ENCODE measurements at places on chromosomes 5 and 9. TPM values are rescaled to one million over a fixed set of nuclear protein-coding genes. Genes with fewer than 3 reads are reported as not detected.

SH3GL2 gene
- total RNA-seq: 6.8 TPM

DNA sequence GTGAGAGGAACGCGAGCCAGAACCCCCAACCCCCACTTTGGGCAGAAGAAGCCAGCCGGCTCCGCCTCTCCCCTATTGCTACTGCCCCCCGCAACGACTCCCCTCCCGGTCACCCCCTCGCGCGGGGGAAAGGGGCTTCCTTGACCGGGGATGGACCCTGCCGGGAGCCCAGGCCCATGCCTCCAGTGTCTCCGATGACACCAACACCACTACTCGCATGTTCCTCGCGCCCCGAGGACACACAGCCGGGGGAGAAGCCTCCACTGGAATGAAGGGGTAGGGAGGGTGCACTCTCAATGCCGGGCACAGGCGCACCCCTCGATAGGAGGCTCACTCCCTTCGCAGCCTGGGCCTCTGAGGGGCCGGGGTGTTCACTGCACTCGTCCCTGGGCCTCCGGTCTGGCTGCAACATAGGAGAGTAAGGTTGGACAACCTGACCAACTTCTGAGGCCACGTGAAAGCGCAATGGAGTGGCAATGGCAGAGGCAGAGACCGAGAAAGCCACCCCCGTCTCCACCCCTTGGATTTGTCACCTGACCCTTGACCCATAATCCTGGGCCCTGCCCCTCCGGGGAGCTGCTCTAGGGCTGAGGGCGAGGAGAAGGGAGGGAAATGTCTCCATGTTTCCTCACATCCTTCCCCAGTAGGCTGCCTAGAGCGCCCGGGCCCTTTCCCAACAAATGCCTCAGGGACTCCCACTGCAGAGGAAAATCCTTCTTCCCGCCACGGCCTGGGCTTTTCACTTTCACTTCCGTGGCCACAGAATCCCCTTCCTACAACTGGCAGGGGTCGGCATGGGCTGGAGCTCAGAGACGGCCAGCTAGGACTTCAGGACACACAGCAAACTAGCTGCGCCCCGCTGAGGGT lies 1.1 kb upstream of the CNTFR start:
- ATAC-seq: peak; percentile 5

GLRA1 gene
- total RNA-seq: not detected

DNA sequence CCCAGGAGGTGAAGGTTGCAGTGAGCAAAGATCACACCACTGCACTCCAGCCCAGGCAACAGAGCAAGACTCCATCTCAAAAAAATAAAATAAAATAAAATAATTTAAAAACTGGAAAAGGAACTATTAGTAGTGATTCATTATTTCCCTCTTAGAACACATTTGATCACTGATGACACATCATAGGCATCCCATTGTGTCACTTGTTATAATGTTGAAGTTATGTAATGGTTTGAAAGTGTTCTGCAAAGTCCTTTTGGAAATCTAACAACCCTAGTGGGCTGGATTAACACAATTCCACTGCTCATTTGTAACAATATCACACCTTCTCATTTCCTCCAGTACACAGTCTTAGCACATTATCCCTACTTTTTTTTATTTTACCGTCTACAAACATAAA lies 81.8 kb upstream of the LMNB1 start:
- ATAC-seq: no peak

- ATAC-seq: no peak
Measured at GRCh38 chr5:53422539-53422938, 57.9 kb upstream of the FST start.

DNA sequence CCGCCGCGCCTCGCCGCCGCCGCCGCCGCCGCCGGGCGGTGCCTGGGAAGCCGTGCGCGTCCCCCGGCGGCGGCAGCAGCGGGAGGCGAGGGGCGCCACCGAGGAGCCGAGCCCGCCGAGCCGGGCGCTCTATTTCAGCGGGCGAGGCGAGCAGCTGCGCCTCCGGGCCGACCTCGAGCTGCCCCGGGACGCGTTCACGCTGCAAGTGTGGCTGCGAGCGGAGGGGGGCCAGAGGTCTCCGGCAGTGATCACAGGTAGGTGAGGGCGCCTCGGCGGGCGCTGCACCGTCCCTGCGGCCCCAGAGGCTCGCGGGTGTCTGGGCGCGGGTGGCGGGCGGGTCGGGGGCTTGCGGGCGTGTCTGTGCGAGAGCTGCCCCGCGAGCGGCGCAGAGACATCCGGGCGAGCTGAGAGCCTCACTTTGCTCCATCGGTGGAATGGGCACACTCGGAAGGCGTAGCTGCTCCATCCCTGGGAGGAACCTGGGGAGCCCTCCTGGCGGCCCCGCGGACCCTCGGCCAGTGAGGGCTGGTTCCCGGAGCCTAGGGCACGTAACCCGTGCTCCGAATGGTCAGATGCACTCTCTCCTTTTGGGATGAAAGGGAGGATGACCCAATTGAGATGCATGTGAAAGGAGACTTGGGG lies 864 bp downstream of the PAPPA start:
- peak; percentile 10 for ATAC-seq

- no peak for ATAC-seq
Measured at GRCh38 chr5:138631096-138631928, 56.1 kb upstream of the HSPA9 start.

DNA sequence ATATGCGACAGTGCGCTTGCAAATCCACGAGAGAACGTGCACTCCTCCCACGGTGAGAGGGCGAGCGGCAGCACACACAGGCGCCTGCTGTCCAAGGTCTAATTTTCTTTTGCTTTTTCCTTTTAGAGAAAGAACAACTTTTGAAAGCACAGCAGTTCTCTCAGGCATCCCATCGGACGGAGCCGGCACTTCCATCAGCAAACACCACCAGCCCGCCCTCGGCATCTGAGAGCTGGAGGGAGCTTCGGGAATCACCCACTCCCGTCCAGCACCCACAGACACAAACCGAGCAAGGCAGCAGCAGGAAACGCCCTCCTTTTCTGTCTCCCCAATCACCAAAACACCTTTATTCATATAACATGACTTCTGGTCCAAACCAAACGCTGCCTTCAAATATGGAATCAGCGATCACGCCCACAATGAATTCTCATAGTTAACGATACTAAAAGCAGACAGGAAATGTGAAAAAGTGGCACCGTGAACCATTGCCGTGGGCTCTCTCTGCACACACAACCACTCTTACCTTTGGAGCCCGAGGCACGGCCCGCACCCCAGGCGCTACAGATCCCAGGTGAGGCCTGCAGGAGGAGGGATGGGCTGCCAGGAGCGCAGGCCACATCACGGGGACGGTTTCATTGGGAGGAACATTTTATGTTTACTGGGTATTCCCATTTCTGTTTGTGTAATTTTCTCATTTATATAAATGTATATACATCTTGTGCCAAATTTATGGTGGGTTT lies 14.2 kb downstream of the LPCAT1 start:
- no peak for ATAC-seq

Data from gastroesophageal sphincter (tissue), 4 donors.